ENCODE measurements at places on chromosomes 4 and X.

- no peak for DNase-seq
Observed at GRCh38 chr4:102541697-102542096, 40.5 kb downstream of the NFKB1 start.

GRCh38 chr4:69750346-69750745 lies 10.1 kb downstream of the SULT1B1 start:
- no peak for DNase-seq

GRCh38 chr4:71814433-71814832 lies 30.6 kb upstream of the GC start:
- DNase-seq: no peak

DNA sequence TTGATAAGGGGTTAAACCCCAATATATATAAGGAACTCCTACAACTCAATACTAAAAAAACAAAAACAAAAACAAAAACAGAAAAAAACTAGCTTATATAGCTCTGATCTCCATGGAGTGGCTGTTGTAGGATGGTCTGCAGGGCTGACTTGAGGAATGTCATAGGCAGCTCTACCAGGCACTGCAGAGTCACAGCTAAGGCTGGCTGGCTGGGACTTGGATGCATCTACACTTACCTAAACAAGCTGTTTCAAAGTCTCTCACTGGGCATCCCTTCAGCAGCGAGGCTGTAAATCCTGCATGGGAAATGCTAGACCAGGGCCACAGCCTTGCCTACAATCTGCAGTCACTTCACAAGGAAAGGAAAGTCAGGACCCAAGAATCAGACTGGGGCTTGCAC lies 61.3 kb downstream of the HOPX start:
- no peak for DNase-seq

DNA sequence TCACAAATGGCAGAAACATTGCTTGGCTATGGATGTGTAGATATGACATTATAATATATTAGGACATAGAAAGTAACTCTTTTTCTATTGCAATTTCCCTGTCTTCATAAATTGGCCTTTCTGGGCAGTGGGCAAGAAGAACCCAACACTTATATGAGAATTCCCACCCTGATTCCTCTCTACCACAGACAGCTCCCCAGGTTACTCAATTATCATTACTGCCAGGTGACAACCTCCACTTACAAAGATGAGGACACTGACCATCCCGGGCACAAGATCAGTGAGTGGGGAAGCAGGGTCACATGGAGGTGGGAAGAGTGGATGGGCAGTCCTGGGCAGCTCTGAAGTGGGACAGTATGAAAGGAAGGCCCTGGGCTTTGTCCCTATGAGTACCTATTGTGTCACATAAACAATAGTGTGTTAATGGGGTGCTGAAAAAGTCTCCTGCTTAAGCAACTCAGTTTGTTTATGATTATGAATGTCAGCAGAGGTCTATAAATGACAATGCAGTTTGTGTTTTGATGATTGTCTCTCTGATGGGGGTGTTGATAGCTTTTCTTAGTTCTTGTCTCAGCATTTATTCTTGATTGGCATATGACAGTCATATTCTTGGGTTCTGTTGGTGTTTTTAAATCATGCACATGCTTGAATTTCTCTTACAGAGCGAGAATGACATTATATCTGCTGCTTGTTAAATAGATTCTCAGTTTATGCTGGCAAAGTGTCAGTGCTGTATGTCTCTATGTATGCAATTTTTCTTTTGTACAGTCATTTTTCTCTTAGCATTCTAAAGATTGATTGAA lies 99.9 kb downstream of the SLIT2 start:
- no peak for DNase-seq

DNA sequence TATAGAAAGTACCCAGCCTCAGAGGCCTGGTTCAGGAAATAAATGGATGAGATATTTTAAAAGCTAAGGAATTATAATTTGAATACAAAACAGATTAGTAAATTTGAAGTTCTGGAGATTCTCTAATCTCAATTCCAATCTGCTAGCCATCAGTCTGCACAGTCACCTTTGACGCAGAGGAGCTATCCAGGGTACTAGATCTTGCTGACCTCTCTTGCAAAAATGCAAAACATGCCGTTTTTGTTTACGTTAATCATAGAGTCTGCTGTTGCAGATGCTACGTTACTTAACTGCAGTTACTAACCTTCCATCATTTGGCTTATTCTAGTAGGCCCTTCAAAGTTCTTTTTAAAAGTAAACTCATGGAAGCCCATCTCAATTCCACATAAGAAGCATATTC lies 10.4 kb downstream of the CCSER1 start:
- no peak for DNase-seq

GRCh38 chr4:125265846-125266245 lies 48.9 kb upstream of the FAT4 start:
- no peak for DNase-seq

GRCh38 chrX:140860718-140861117 lies 141.7 kb upstream of the SPANXB1 start:
- no peak for DNase-seq

DNA sequence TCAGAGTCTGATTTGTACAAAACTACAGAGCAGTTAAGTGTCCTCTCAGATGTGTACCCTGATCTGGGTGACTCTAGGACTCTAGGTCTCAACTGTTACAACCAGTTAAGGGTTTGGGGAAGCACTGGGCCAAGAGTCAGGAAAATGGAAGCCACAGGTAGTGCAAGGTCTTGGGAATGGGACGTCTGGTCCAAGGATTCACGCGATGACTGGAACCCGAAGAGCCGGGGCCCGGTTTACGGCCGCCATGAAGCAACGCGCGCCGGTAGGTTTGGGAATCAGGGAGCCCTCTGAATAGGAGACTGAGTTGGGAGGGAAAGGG lies 321 bp upstream of the HPRT1 start:
- peak; percentile 21 for DNase-seq

- DNase-seq: no peak
Observed at GRCh38 chr4:10032625-10033024, 11.3 kb upstream of the SLC2A9 start.

- no peak for DNase-seq
Observed at GRCh38 chr4:174260099-174260498, 23.4 kb downstream of the FBXO8 start.

DNA sequence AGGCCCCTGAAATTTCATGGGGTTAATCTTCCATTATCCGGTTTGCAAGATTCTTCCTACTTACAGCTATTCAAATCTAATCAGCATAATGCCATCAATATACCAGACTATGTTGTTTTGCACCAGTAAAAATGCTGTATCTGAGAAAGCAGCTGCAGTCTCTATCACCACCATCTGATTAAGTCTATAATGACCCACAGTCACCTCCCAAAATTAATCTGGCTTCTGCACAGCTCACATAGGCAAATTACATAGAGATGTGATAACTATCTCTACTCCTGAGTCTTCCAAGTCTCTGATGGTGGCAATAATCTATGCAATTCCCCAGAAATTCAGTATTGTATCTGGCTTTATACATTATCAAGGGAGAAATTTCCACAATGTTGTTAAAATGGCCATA lies 113.2 kb downstream of the STPG2 start:
- DNase-seq: no peak

DNA sequence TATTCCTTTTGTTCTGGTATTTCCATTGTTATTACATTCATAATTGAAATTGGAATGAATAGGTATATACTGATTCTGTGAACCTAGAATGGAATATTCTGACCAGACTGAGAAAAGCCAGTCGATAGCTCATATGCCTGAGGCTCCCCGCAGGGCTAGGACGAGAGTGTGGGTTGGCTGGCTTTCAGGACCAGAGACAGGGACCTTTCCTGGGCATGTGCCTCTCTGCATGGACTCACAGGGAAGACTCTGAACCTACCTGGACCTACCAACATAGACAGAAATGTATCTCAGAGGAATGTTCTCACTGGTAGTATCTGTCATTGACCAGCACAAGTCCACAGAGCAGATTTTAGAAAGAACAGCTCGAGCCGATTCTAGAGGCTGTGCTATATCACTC lies 214.6 kb downstream of the FRMPD4 start:
- DNase-seq: no peak

- DNase-seq: no peak
Observed at GRCh38 chr4:173256825-173257224, 77.3 kb downstream of the HMGB2 start.

- no peak for DNase-seq
Observed at GRCh38 chr4:42048394-42048793, 58.1 kb downstream of the SLC30A9 start.

DNA sequence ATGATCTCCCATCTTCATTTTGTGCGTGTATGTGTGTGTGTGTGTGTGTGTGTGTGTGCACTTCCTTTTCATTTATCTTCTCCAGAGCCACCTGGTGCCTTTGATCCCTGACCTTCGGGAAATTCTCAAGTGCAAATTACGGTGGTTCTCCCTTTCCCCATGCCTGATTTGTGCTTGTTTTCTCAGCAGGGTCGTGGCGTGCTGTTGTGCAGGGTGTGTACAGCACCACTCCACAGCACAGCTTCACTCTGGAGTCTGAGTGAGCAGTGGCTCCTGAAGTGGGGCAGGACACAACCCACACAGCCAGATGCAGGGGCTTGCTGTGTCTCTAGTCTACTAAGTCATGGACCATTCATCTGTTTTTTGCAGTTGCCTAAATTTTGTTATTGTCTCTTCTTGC lies 114.2 kb upstream of the TBC1D9 start:
- DNase-seq: no peak

DNA sequence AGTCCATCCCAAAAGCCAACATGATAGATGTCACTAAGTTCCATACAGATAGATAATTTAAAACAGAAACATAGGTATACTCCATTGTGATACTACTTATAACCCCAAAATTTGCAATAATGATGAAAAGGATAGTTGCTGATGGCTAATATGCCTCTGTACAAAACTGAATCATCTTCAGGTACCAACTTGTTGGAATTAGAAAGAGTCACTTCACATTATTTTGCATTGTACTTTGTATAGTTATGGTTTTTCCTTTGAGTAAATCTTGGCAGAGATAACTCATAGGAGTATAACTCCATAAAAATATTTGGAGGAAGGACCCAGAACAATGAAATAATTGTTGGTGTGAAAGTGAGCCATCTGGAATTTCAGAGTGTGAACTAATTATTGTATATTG lies 17.6 kb downstream of the GIMD1 start:
- DNase-seq: no peak

DNA sequence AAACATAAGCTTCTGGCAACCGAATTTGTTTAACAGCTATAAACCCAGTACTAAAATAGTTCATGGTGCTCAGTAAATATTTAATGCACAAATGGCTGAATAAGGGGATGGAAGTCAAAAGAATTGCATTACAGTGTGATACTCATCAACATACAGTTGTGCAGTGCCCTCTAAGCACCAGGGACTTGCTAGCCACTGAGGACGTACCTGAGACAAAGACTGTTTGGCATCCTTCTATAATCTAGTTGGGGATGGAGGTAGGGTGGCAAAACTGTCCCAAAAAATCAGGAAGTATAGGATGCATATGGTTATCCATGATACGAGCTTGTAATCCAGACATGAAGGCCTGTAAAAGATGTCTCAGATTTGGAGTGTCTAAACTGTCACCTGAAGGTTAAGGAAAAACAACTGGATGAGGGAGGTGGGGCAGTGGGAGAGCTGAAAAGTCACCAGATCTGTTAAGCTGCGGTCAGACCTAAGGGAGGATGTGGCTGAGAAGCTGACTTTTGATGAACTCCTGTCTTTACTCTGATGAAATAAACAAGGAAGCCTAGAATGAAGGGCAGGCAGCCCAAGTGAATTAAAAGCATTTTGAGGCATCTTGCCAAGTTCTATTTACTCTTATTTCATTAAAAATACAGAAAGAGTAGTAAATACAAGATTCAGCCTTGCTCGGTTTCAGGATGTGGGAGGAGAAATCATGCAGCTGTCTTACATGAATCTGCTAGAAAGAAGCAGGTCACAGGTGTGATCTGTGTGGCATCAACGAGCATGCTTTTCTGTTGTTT lies 12.0 kb upstream of the CD38 start:
- DNase-seq: peak; percentile 59

GRCh38 chr4:10053635-10054453 lies 32.5 kb upstream of the SLC2A9 start:
- no peak for DNase-seq

DNA sequence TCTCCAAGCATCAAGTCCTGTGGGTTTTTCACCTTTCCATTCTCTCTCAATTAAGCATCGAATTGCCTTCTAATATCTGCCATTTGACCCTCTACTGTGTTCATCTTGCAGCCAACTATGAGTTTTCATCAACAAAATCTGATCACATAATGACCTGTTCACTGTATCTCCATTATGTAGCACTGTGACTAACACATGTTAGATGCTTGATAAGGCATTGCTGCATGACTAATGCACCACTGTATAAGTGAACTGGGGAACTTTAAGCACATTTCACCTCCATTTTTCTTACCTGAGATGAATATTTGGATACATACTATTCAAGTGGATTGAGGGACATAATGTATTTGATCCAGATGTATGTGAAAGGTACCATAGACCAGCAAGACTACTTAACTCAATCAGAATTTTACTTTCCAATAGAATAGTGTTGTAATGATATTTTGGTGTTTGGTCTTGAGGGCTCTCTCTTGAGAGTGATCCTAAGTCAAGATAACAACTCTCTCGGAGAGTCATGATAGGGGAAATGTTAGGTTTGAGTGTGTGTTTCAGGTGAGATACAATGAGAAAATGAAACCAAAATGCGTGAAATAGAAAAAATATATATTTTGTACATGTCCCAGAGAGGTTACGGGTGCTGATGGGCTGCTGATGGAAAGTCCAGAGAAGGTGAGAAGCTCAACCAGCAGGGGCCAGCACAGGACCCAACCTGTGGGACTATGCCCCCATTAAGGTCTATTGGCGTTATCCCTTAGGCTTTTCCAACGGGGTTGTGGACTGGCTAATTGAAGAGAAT lies 60.2 kb upstream of the HS3ST1 start:
- DNase-seq: no peak

DNA sequence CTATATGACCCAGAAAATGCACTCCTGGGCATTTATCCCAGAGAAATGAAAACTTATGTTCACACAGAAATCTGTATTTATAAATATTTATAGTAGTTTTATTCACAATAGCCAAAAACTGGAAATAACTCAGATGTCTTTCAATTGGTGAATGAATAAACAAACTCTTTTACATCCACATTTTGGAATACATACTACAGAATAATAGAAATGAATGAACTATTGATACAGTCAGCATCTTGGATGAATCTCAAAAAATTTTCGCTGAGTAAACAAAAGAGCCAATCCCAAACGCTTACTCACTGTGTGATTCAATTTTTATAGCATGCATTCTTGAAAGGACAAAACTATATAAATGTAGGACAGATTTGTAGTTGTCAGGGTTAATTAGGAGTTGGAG lies 75.1 kb upstream of the HTR2C start:
- no peak for DNase-seq

DNA sequence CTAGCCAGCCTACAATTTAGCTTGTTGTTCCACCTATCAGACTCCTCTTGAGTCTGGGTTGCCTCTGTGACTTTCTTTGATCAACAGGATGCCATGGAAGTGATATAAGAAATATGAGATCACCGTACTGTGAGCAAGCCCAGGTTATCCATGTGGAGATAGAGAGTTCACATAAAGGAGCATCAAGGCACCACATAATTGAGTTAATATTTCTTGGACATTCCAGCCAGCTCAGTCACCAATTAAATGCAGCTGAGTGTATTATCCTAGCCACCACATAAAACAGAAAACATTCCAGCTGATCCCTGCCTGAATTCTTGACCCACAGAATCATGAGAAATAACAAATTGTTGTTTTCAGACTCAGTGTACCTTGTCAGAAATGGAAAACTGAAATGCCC lies 253.6 kb downstream of the PPP1R2C start:
- DNase-seq: no peak

GRCh38 chr4:159384632-159385031 lies 281.8 kb downstream of the RAPGEF2 start:
- DNase-seq: no peak

GRCh38 chr4:81666491-81666890 lies 194.8 kb upstream of the RASGEF1B start:
- no peak for DNase-seq

Data from NAMALWA (cell line).